ENCODE measurements at places on chromosomes 3 and 15.

DNA sequence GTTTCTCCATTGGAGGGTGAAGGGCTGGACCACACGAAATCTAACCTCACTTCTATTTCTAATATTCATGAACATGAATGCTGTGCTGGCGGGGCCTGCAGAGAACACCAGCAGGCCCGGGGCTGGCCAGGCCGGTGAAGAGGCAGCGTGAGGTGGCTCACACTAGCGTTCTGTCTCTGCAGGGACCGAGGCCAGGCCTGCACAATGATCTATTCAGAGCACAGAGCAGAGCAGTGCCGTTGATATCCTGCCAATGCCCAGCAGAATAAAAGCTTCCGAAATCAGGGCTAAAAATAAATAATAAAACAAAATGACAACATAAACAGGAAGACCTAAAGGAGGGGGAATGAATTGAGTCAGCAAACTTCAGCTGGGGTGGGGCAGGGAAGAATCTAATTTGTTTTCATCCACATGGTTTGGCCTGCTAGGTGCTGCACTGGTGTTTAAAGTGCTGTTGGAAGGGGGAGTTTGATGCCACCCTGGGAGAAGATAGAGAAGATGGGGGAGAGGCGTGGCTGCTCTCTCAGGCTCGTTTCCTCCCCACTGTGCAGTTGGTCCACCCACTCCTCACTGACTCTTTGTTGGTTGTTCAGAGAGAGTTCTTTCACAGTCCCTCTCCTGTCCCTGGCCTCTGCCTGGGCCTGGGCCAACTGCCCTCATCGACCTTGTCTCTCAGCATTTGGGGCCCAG is 837.1 kb downstream of the AGBL1 start:
- peak; percentile 63 for DNase-seq

DNA sequence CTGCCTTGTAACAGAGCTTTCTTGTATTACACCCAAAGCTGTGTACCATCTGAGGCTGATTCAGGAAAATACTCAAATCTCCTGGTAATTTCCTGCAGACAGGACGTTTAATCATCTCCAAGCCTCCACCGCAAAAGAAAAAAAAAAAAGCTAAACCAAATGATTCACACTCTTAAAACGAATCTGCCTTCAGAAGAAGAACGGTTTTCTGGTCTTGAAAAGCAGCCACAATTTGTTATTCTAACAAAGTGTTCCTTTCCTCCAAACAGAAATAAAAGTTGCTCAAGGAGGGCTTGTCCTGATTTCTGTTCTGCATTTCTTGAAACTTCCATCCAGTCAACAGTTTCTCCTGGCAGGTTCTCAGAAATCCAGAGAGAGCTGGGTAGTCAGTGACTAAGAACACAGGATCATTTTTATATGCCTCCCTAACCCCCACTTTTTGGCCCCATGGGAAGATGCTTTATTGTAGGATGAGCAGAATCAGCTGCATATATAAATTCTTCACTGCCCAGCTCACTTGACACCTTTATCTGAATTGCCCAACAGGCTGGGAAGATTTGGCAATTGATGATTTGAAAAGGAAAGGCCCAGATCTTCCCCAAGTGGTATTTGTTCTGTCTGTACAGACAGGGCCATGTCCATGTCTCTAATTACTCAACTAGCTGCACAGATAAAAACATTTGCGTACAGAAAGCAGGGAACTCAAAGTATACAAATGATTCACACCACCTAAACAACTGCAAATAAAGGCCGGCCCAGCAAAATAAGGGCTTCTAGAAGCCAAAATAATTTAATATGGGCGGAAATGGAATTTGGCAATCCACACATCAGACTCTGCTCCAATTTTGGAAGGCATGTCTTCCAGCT is 41.0 kb upstream of the PRICKLE2 start:
- no peak for DNase-seq

DNA sequence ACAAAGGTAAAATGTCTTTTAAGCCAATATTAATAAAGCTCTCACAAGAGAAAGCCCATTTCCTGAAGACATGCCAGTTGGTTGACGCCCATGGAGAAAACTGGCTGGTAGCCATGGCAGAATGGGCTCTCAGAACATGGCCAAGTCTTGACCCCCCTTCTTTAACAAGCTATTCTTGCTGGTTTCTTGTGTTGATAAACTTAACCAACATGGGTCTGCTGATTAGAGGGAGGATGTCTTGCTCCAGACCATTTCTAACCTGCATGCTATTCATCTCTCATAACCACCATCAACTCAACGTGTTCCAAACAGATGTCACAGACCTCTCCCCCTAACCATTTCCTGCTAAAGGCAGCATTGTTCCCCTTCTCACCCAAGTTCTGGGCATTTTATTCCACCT is 25.7 kb downstream of the NTRK3 start:
- DNase-seq = no peak

DNA sequence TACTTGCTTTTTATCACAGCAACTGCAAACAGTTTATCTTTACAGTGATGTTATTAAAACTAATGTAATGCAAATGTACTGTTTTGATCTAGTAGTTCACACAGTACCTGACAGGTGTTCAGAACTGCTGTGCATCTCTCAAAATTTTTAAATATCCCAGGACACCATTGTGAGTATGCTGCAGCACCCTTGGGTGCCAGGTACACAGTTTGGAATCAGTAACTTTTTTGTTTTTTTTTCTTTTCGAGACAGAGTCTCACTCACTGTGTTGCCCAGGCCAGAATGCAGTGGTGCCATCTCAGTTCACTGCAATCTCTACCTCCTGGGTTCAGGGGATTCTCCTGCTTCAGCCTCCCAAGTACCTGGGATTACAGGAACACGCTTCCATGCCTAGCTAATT is 3.0 kb downstream of the KNL1 start:
- DNase-seq = no peak

- no peak for DNase-seq
Measured at GRCh38 chr3:132273036-132273435, 44.2 kb upstream of the ACP3 start.

DNA sequence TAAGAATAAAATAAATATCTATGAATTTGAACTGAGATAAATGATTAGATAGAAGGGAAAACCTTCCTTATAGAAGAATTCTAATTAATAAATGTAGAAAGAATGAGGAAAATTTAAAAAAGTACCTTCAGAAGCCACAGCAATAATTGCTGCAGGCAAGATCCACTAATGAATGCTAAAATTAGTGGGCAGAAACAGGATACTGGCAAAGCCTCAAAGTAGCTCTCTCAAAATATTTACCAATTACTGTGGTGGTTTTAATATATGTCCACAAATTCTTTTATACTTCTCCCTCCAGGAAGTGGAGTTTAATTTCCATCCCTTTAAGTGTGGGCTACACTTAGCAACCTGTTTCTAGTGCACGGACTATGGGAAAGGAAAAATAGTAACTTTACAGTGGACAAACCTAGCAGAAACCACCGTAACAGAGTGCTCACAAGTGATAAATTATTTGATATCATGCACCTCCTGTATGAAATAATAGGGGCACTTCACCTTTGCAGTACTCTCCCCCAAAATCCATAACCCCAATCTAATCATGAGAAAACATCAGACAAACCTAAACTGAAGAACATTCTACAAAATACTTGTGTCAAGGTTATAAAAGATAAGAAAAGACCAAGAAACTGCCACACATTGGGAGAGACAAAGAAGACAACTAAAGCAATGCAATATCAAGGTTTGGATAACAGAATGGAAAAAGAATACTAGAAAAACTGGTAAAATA is 6.8 kb downstream of the PEAK1 start:
- DNase-seq = no peak

DNA sequence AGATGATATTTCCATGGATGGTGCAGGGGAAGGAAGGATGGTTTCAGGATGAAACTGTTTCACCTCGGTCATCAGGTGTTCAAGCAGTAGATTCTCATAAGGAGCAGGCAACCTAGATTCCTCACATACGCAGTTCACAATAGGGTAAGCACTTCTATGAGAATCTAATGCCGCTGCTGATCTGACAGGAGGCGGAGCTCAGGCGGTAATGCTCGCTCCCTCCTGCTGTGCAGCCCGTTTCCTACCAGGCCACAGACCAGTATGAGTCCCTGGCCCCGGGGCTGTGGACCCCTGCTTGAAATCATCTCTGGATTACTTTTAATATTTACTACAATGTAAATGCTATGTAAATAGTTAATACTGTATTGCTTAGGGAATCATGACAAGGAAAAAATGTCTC is 241.8 kb downstream of the ROBO2 start:
- peak; percentile 57 for DNase-seq

All from cerebellar cortex (tissue), 1 donor.